ENCODE measurements at places on chromosomes 2 and 18. TPM values are rescaled to one million over a fixed set of nuclear protein-coding genes. Genes with fewer than 3 reads are reported as not detected.

The ELOA2 gene
- total RNA-seq, result not detected

The PLEKHH2 gene
- total RNA-seq, result 0.58 TPM

The KIF5C gene
- total RNA-seq, result 6.1 TPM

The PRKAG3 gene
- not detected for total RNA-seq

The IL37 gene
- not detected for total RNA-seq

The MOGAT1 gene
- not detected for total RNA-seq

The CDC42EP3 gene
- 33.5 TPM for total RNA-seq

The LINC00305 gene
- not detected for total RNA-seq

The SLC40A1 gene
- 0.39 TPM for total RNA-seq

The RPRM gene
- not detected for total RNA-seq

The CPO gene
- total RNA-seq, result not detected

The STARD6 gene
- total RNA-seq, result not detected

The ANKRD30BL gene
- not detected for total RNA-seq

The HAAO gene
- total RNA-seq, result 21.0 TPM

The RAMP1 gene
- total RNA-seq, result 12.4 TPM

The EFHD1 gene
- not detected for total RNA-seq

DNA sequence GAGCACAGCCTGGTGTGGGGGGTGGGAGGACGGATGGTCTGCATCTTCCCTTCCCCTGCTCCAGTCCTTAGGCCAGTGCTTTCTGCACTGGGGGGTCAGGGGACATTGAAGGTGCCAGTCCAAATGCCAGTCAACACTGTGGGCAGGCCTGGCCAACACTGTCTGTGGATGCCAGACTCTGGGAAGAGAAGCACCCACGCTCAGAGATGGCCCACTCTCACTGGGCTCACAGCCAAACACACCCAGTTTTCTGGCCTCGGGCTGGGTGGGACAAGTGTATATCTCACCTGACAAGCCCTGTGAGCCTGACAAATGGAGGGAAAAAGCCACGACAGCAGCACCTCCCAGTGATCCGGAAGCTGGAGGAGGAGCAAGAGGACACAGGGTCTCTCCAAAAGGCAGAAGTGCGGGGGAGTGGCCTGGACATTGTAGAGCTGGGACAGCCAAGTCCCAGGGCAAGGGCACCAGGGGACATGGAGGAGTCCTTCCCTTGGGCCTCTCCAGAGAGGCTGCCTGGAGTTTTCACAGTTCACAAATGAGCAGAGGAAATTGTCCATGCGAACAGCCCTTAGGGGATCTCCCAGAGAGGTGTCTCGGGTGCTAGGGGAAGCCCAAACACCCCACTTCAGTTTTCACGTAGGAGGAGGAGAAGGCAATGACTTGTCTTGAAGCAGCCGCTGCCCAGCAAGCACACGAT is 79.3 kb downstream of the SDC1 start:
- DNase-seq, result peak; percentile 11

GRCh38 chr2:108594982-108595464 is 60.8 kb downstream of the LIMS1 start:
- peak; percentile 22 for DNase-seq

DNA sequence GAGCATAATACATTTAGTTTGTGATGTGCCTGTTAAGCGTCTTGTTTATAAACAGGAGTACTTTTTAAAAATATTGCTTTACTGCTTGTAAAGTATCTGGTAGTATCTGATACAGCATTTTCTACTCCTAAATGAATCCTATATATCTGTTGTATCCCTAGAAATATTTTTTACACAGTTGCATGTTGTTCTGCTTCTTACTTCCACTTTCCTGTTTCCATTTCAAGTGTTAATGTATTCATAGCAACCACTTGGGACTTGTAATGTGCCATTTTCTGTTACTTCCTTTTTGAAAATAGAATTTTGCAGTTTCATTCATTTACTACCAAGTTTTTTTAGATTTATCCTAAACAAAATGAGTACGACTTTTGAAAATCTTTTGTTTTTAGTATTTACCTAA is 24.9 kb downstream of the CCNT2 start:
- DNase-seq, result peak; percentile 47

- DNase-seq, result no peak
Observed at GRCh38 chr18:80253236-80253635, 5.9 kb upstream of the PARD6G start.

GRCh38 chr18:6878556-6879297 is 149.2 kb downstream of the ARHGAP28 start:
- no peak for DNase-seq

GRCh38 chr2:215979620-215980019 is 33.7 kb downstream of the MREG start:
- no peak for DNase-seq

GRCh38 chr2:106159866-106160785 is 34.0 kb downstream of the UXS1 start:
- DNase-seq, result peak; percentile 58

- no peak for DNase-seq
Observed at GRCh38 chr2:10884574-10884975, 27.2 kb upstream of the KCNF1 start.

- no peak for DNase-seq
Observed at GRCh38 chr2:45882707-45883602, 231.5 kb downstream of the PRKCE start.

- DNase-seq, result peak; percentile 42
Observed at GRCh38 chr2:26172871-26173775, at the start of gene GAREM2. Gene GAREM2, plus strand, starts transcription at chr2:26173088. Its CDS starts 133 bp downstream, at chr2:26173221.

DNA sequence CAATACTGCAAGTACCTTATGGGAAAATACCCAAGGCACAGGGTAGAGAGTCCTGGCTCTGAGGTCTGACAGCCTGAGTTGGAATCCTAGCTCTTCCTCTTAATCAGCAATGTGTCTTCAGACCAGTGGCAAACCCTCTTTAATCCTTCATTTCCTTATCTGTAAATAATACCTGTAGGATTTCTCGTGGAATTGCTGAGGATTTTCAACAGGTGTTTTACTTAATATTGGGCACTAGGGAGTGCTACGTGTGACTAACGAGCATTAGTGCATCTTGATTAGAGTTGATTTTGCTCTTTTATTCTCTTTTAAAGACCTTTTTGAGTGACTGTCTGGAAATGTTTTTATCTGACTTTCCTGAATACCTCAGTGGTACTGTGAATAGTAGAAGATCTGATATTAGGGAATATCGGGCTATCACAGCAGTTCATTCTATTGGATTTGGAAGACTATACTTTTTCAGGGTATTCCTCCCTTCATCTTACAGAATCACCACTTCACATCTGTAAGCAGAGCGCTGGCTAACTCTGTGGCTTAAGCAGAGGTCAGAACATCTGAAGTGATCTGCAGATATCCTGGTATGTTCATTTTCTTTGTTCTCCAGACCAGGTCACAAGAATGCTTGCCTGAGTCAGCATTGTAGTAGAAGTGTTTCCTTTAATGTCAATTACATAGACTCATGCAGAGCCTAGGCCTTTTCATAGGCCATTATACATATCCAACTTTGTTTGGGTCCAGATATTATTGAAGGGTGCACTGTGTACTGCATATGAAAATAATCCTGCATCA is 49.1 kb downstream of the ARHGAP28 start:
- DNase-seq, result no peak

DNA sequence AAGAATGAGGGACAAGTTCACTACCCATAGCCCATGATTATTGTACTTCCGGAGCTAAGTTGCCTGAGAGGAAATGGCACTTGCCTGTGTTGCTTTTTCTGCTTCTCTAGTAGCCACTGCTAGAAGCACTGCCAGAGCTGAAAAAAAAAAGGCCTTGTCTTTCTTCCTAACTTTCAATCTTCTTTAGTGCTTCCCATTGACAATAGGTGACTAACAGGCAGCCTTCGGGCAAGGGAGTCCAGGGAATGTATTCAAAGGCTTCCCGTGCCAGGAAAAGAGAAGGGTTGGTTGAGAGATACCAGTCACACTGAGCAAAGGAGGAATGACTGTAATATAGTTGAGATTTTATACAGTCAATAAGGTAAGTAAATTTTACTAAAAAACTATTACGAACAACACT is 242.0 kb downstream of the CALCRL start:
- no peak for DNase-seq

DNA sequence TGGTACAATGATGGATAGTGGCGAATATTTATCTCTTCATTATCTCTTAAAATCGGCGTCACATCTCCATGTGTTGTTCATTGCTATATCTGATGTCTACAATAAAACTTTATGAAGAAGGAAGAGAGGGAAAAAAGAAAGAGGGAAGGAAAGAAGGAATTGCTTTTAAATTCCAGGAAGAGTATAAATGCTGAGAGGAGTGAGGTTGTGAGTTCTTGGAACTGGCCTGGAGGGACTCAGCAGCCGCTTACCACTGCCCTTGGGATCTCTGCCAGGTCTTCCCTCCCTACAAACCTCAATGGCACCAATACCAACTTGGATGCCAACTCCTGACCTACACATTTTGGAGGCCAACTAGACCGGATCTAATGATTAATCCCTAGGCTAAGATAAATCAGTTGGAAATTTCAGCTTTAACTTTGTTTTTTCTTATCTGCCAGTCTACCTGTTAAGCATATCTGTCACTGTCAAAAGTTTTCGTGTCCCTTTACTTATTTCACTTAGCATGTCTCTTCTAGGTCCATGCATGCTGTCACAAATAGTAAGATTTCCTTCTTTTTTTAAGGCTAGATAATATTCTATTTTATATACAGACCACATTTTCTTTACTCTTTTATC is 9.8 kb downstream of the SCN9A start:
- DNase-seq, result no peak

DNA sequence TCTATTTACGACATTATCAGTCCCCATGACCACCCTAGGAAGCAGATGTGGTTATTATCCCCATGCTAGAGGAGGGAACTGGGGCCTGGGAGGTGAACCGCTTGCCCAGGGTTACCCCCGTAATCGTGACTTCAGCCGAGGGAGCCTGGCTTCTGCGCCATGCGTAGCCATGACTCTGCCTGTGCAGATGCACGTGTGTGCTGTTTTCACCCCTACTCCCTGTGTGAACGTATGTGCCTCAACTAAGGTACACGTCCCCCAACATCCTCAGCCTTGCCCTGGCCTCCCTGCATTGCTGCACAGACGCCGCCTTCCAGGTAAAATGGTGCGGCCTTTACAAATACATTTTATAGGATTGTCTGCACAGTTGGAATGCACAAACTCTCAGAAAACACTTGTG is 40.2 kb downstream of the LPIN1 start:
- DNase-seq, result no peak

GRCh38 chr2:123061534-123061933 is 963.6 kb upstream of the CNTNAP5 start:
- DNase-seq, result no peak

DNA sequence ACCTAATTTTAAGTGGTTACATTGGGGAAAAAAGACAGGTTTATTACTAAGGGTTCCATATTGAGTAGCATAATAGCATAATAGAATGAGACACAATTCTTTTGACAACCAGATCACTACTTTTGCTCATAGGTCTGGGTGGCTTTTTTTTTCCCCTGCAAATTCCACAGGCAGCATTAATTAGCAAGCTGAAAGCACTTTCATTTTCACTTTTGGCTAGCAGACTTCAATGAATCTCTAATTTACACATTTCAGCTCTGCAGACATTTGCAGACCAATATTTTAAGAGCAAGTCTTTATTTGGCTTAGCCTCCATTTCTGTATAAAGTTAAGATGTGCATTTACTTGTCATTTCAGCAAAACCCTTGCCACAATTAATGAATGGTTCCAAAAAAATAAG is 185.5 kb downstream of the NOL4 start:
- DNase-seq, result no peak

GRCh38 chr2:204483608-204484081 is 61.6 kb upstream of the PARD3B start:
- no peak for DNase-seq

- no peak for DNase-seq
Observed at GRCh38 chr2:235553696-235554100, 59.9 kb downstream of the AGAP1 start.

GRCh38 chr18:31950583-31950982 is 7.7 kb upstream of the TRAPPC8 start:
- no peak for DNase-seq

DNA sequence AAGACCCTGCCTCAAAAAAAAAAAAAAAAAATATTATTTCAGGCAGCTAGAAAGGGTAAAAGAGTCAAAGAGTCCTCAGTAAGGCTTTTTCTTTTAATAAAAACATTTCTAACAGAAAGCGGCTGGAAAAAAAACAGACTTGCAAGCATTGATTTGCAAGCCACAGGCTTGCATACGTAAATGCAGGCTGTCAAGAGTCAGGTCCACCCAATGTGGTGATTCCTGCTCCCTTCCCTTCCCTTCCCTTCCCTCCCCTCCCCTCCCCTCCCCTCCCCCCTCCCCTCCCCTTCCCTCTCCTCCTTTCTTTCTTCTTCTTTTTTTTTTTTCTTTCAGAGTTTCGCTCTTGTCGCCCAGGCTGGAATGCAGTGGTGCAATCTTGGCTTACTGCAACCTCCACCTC is 74.4 kb upstream of the GULP1 start:
- DNase-seq, result no peak

DNA sequence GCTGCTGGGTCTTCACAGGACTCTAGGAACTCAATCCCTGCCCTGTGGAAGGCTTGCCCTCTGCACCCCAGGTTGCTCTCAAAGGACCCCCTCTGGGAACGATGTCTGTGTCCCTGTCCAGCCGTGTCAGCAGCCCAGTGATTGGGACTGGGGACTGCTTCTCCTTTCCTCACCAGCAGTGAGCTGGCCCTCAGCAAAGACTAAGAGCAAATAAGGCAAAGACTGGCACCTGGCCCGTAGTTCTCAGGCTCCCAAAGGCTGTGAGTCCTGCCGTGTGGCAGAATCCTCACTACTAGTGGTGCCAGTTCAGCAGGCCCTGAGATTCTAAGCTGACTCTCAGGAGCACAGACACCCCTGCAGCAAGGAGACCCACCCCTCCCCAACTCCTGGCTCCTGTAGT is 47.8 kb downstream of the TMEM163 start:
- DNase-seq, result peak; percentile 30

- no peak for DNase-seq
Observed at GRCh38 chr2:85441864-85442263, 23.4 kb downstream of the SH2D6 start.

DNA sequence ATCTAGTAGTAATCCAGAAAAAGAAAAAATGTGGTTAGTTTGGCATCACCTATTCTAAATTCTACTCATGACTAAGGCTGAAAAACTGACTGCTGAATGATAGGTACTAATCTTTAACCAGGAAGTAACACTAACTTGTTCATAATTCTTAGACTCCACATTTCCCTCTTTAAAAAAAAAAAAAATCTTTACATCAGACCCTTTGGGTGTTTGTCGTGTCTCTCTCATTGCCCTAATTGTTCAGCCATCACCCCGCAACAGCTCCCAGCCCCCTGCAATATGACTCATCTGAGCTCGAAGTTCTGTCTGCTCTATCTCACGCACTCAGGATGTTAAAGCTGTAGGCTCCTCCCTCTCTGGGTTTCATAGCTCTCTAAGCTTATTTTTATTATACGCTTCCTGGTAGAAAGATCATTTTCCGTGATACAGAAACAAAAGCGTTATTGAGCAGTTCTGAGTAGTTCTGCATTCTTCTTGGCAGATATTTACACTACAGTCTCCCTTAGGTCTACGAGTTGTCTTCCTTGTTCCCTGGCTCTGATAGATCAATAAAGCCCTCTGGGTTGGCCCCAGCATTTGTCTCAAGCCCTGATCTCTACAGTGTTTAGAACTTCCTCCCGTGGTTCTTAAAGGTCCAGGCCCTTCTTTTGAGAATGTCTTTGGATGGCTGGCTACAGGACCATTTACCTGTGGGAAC is 95.6 kb downstream of the TNFRSF11A start:
- peak; percentile 57 for DNase-seq

GRCh38 chr2:2877427-2877826 is 500.2 kb downstream of the EIPR1 start:
- no peak for DNase-seq

- no peak for DNase-seq
Observed at GRCh38 chr2:166984797-166985196, 96.5 kb downstream of the XIRP2 start.

All from B cell (primary cell).